HFFc6 (cell line): ENCODE measurements at places on chromosomes 7 and 10. TPM values are rescaled to one million over a fixed set of nuclear protein-coding genes. Genes with fewer than 3 reads are reported as not detected.

DNA sequence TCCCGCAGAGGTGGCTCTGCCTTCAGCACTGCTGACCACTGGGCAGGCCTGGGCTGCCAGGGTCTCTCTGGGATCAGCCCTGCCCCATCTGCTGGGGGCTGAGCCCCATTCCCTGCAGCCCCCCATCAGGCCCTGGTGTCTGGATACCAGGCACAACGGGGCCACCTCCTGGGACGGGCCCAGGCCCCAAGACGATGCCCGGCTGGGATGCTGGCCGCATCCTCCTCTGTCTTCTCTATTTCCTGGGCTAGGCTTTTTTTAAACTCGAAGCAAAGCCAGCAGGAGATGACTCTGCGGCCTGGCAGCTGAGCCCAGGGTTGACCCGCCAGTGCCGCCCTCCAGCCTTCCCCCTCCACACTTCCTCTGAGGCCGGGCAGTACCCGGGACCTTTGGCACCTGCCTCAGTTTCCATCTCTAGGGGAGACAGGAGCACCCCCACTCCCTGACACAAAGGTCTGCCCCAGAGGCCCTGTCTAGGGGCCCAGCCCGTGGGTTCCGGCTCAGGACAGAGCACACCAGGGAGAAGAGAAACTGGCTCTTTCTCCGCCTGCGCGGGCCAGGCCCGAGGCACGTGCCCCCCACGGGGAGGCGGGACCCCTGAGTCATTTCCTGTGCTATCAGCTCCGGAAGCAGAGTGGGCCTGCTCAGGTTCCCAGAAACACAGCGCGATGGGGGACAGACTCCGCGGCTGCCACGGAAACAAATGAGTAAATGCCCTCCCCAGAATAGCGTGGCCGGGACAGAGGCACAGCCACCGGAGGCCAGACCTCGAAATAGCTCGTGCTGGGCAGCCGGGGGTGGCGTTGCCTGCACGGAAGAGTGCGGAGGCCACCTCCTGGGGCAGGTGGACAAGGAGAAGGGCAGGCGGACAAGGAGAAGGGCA lies 84.6 kb upstream of the PDGFA start:
- no peak for DNase-seq

DNA sequence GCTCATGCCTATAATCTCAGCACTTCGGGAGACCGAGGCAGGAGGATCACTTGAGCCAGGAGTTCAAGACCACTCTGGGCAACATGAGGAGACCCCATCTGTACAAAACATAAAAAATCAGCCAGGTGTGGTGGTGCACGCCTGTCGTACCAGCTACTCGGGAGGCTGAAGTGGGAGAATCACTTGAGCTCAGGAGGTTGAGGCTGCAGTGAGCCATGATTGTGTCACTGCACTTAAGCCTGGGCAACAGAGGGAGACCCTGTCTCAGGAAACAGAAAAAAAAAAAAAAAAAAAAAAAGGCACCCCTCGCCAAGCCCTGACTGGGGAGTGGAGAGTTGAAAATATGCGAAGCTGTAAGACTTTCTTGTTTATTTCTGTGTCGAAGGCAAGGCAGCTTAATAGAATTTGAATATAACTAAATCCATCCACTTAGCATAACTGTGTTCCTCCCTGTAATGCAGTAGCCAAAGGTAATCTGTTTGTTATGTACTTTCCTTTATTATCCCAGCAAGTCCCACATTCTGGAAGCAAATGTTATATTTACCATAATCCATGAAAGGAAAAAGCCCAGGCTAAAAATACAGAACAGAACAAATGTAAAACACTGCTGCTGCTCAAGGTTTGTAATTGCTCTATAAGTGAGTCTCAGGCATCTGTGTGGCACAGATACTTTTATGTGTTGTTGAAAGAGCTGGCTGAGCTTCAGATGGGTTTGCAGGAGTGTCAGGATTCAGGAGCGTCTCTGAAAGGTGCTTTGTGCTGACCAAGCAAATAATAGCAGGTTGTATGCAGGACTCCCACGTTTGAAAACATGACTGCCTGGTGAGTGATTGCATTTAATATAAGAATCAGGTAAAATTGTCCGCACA lies 127.2 kb downstream of the CELF2 start:
- DNase-seq, result no peak

DNA sequence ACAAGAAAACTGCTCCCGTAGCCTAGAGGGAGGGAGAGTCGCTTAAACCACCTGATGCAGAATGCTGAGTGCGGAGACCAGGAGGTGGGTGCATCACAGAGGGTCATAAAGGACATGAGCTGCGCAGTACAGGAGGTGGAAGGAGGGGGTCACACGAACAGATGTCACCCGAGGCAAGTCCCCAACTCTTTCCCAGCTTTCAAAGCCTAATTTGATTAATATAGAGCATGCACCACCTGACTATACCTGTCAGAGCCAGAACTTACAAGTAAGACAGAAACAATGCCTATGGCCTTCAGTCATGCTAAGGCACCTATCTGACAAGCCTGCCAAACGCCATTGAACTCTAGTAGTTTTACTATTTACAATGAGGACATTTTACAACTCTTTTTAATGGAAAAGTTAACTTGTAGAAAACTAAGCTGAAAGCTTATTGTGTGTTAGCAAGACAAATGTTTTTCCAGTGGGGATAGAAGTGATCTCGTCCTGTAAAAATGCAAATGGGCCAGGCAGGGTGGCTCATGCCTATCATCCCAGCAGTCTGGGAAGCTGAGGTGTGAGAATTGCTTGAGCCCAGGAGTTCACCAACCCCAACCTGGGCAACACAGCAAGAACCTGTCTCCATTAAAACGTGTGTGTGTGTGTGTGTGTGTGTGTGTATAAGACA lies 1.1 kb upstream of the VOPP1 start:
- DNase-seq, result peak; percentile 51

- DNase-seq, result no peak
Observed at GRCh38 chr7:77796960-77797359, 1.3 kb downstream of the TMEM60 start.

DNA sequence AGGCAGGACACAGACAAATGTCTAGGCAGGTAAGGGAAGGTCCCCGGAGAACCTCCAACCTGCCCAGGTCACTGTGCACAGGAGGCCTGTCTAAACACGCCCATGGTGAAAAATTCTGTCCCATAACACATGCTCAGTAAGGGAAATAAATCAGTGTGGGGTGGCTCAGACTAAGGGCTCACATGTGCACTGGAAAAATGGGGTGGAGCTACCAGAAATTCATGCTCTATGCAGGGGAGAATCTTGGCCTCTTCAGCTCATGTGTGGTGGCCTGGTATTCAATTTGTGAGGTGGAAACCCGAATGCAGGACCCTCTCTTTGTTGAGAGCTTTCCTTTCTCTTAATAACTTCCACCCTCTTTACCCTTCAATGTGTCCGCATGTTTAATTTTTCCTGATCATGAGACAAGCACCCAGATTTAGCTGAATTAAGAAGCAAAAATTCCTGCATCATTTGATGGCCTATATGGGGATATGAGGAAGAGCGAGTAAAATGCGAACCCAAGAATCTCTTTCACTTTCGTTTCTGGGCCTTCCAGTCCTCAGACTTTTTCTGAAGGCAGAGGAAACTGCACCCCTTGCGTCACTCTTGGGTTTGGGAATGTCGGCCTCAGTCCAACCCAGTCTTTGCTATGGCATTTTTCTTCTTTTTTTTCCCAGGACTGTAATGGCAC lies 163.2 kb downstream of the DGKB start:
- no peak for DNase-seq

DNA sequence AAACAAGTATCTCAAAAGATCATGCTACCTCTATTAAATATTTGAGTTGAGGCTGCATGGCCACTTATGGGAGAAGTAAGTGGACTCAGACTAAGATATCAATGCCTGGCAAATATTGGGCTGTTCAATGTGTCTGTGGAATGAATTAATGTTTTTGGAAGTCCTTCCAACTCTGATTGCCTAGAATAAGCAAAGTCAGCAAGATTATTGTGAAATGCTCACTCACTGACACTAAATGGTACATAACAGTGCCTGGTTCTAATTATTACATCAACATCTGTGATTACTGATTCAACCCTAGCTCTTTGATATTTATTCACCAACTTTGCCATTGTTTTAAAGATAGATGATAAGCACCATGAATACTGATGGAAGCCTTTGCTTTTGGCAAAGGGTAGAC lies 45.5 kb upstream of the HDAC9 start:
- no peak for DNase-seq

DNA sequence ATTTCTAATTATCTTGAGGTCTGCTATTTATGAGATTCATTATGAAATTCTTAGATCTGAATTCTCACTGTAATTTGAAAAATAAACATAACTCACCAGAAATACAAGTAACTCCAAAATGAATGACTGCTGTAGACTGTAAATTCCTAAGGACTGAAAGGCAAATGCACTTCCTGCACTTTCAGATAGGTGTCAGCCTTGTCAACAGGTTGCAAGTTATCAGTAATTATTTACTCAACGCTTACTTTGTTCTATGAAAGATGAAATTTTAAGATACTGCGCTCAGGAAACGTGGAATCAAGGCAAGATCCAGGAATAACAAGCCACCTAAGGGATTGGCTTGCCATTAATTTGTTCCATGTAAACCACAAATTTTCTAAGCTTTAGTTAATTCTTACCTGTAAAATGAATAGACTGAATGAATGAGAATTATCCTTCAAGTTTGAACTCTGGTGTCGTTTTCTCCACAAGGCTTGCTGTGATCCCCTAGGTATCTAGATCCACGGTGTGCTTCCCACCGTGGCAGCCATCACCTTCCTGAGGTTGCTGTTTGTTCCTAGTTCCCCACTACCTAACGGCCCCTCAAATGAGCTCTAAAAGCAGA lies 12.6 kb downstream of the DHX32 start:
- peak; percentile 39 for DNase-seq

GRCh38 chr10:86190291-86190690 lies 176.3 kb downstream of the GRID1 start:
- DNase-seq, result no peak

GRCh38 chr7:149633976-149634945 lies 136.7 kb upstream of the ZNF746 start:
- DNase-seq, result no peak

DNA sequence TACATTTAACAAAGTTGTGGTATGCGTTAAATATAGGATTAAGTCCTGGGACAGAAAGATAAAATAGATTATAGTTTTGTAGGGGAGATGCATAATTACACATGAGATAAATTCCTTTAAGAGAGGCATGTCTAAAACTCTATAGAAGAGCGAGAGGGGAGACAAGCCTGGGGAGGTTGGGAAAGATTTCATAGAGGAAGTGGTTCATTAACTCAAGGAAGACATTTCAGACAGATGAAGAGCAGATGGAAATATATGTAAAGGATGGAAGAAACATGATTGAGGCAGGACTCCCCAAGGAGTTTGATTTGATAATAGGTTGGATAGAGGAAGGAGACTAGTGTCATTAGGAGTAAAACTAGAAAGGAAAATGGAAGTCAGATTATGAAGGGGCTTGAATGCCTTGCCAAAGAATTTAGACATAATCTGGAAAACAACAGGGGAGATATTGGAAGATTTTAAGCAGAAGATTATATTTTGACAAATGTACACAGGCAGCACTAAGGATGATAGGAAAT lies 96.1 kb downstream of the PHTF2 start:
- DNase-seq, result no peak

DNA sequence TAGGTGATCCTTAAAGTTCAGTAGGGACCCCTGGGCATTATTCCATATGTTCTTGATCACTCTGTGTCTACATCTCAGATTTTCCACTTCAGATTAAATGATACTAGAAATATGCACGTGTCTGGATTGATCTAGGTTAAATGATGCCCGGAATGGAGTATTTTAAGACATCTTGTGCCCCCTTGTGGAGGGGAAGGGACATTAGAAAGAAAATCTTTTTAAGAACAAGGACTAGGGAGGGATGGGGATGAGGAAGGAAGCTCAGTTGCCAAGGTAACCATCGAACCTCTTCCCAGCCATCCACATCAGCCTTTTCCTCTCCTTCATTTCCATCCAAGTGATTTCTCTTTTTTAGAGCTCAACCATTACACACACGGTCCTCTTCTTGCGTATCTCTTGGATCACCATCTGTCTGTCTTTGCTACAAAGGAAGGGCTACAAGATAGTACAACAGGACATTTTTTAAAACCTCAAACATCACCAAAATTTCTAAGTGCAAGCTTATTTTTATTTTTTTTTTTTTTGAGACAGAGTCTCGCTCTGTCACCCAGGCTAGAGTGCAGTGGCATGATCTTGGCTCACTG lies 40.5 kb downstream of the PRSS2 start:
- peak; percentile 51 for DNase-seq

- DNase-seq, result no peak
Observed at GRCh38 chr10:37803269-37803668, 54.1 kb downstream of the ZNF248 start.

GRCh38 chr10:73773152-73773879 lies 8.5 kb upstream of the CHCHD1 start:
- no peak for DNase-seq

DNA sequence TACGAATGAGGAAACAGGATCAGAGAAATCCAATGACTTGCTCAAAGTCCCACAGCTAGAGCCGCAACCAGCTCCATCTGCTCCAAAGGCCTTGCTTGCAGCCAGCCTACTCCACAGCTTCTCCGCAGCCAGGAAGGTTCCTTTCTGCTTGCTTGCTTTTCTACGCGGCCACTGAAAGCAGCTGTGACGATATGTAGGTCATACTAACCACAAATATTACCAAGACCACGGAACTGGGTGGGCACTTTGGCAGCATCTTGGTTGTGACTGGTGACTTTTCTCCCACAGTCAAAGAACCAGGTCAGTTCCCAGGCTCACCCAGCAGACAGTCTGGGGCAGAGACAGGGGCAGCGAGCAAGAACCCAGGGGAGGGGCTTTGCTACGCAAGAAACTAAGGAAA lies 86.4 kb downstream of the FAM53B start:
- DNase-seq, result no peak

GRCh38 chr7:66296557-66296956 lies 91.4 kb downstream of the TPST1 start:
- no peak for DNase-seq

DNA sequence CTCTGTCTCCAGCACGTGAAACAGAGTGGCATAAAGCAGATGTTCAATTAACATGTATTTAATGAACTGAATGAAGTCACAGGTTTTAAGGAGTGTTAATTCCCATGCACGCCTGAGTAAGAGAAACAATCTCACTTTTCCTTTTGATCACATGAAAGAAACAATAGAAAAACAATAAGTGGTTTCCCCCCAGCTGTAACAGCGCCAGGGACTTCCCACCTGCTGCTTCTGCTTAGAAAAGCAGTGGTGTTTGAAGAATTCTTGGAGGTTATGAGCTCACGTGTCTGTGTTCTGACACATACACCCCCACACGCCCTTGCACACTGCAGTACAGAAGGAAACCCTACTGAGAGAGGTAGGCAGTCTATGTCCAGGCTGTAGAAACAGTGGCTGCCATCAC lies 51.3 kb upstream of the FRMD4A start:
- no peak for DNase-seq

Gene GPR15LG
- total RNA-seq, result not detected in 3 replicates

Gene SPDYE9
- total RNA-seq, result not detected in 3 replicates

Gene C7orf25
- total RNA-seq, result 4.3 to 8.0 TPM (median 6.0 TPM) in 3 replicates

Gene ADAM12
- 5.2 to 11.2 TPM (median 6.8 TPM) in 3 replicates for total RNA-seq

Gene KRIT1
- total RNA-seq, result 26.8 to 28.1 TPM (median 27.7 TPM) in 3 replicates

Gene CNTNAP2
- 0.21 TPM in 1 of 3 replicates, not detected in the others for total RNA-seq

Gene OGDHL
- total RNA-seq, result 0.08 and 0.17 TPM in 2 replicates

Gene TET1
- total RNA-seq, result 2.1 TPM in 2 replicates

Gene PALS2
- 15.4 to 22.2 TPM (median 20.7 TPM) in 3 replicates for total RNA-seq

Gene SNCG
- 2.7 to 3.8 TPM (median 2.9 TPM) in 3 replicates for total RNA-seq
